ENCODE measurements at places on chromosomes 4 and X. TPM values are rescaled to one million over a fixed set of nuclear protein-coding genes. Genes with fewer than 3 reads are reported as not detected.

Gene UGT8
- 0.12 TPM for total RNA-seq

Gene HPSE
- 1.2 TPM for total RNA-seq

Gene FUNDC2
- 94.5 TPM for total RNA-seq

Gene HDX
- 2.2 TPM for total RNA-seq

Gene SMIM43
- total RNA-seq, result 0.21 TPM

Gene SPIN2A
- 0.15 TPM for total RNA-seq

Gene MAGEB10
- not detected for total RNA-seq

Gene TCEAL2
- not detected for total RNA-seq

Gene TGIF2LX
- not detected for total RNA-seq

Gene PLAC1
- total RNA-seq, result 0.68 TPM

Gene SHISA3
- not detected for total RNA-seq

Gene AGTR2
- not detected for total RNA-seq

Gene MTCP1
- 23.3 TPM for total RNA-seq

Gene DCLK2
- total RNA-seq, result 8.6 TPM

Gene GJB1
- total RNA-seq, result not detected

Gene SMIM10
- total RNA-seq, result 0.20 TPM

Gene NKX6-1
- total RNA-seq, result 0.44 TPM

Gene GLRB
- 0.96 TPM for total RNA-seq

Gene RHOXF1
- total RNA-seq, result not detected

Gene MAGEE2
- not detected for total RNA-seq

Gene CRMP1
- 4.0 TPM for total RNA-seq

Gene FGFBP2
- total RNA-seq, result 0.12 TPM

Gene PRPS2
- total RNA-seq, result 40.7 TPM

Gene GPC3
- 0.13 TPM for total RNA-seq

Gene ADAMTS3
- total RNA-seq, result not detected

Gene ANAPC4
- 11.9 TPM for total RNA-seq

Gene RAB9B
- total RNA-seq, result not detected

Gene SPATA4
- total RNA-seq, result 0.17 TPM

Gene NPY5R
- not detected for total RNA-seq

Gene TRIM75
- not detected for total RNA-seq
